ENCODE measurements at places on chromosomes 6 and 20. TPM values are rescaled to one million over a fixed set of nuclear protein-coding genes. Genes with fewer than 3 reads are reported as not detected.

- DNase-seq, result no peak
- no peak overlapping the region for H3K27ac ChIP-seq
- no peaks in the 10 kb centered on the region for H3K36me3 ChIP-seq
- H3K4me1 ChIP-seq, result no peaks in the 10 kb centered on the region
- H3K4me3 ChIP-seq, result no peak overlapping the region
Observed at GRCh38 chr6:18741741-18742140, 354.6 kb downstream of the RNF144B start.

DNA sequence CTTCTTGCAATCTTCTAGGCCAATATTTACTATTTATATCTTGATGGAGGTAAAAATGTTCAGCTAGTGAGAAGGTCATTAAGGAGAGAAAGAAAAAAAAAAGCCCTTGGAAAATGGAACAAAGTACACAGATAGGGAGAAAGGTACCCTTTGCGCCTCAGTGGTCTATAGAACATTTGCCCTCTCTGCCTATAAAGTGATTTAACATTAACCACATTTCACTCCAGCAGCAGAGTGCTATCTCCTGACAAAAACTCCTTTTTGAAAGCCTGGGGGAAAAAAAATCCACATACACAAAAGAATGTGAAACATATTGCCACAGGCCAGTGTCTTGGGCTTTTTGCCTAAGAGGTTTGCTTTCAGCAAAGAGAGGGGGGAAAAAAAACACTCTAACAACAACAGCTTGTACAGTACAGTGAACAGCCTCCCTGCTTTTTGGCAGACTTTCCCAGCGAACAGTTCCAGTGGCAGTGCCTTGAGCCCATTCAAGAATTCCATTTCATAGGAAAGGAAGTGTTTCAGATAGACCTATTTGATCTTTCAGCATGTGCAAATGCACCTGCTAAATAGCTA is 695 bp downstream of the ARHGAP18 start:
- H3K4me1 ChIP-seq, result peaks cover 51% of the 10 kb centered on the region
- no peak for DNase-seq
- H3K27me3 ChIP-seq, result no peaks in the 10 kb centered on the region
- peak overlapping the region; percentile 95 for H3K4me3 ChIP-seq
- peak overlapping the region; percentile 69 for H3K27ac ChIP-seq

DNA sequence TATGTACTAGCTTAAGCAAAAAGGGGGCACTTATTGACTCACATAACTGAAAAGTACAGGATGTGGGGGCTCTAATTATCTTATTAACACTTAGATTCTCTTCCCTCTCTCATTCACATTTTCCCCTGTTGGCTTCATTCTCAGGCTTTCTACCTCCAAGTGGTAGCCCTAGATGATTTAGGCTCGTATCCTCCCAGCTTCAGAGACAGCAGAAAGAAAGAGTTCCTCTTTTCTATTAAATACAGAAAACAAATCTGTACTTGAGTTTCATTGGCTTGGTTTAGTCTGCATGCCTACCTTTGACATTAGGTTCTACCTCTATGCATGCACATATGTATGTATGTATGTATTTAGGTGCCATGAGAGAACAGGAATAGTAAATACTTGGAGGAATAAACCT is 15.5 kb upstream of the E2F3 start:
- no peaks in the 10 kb centered on the region for H3K36me3 ChIP-seq
- DNase-seq, result no peak
- no peak overlapping the region for H3K4me3 ChIP-seq
- no peaks in the 10 kb centered on the region for H3K4me1 ChIP-seq
- H3K27ac ChIP-seq, result no peak overlapping the region
- no peaks in the 10 kb centered on the region for H3K27me3 ChIP-seq

- no peak for DNase-seq
- peaks cover 1% of the 10 kb centered on the region for H3K4me1 ChIP-seq
- no peak overlapping the region for H3K27ac ChIP-seq
- H3K36me3 ChIP-seq, result no peaks in the 10 kb centered on the region
- no peak overlapping the region for H3K4me3 ChIP-seq
Observed at GRCh38 chr20:50498071-50498776, 12.0 kb upstream of the PTPN1 start.

- no peak overlapping the region for H3K4me3 ChIP-seq
- H3K27me3 ChIP-seq, result peaks cover 44% of the 10 kb centered on the region
- H3K4me1 ChIP-seq, result no peaks in the 10 kb centered on the region
Observed at GRCh38 chr20:19758501-19759331, 658 bp downstream of the RIN2 start.

DNA sequence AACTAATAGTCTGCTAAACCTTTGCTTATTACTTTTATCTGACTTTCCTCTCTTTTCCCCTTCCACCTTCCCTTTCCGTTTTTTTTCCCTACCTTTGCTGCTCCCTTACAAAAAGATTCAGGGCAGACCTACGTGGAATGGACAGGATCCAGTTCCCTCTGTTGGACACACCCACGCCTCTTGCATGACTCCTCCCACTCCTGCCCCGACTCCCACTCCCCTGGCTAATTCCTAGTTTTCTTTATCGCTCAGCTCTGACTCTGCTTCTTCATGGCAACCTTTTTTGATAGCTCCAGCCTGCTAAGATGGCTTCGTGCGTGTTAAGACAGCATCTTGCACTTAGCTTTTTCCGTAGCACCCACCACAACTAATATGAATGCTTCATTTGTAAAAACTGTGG is 715.6 kb upstream of the NRSN1 start:
- no peaks in the 10 kb centered on the region for H3K4me1 ChIP-seq
- H3K4me3 ChIP-seq, result no peak overlapping the region
- H3K27ac ChIP-seq, result no peak overlapping the region
- no peaks in the 10 kb centered on the region for H3K36me3 ChIP-seq

DNA sequence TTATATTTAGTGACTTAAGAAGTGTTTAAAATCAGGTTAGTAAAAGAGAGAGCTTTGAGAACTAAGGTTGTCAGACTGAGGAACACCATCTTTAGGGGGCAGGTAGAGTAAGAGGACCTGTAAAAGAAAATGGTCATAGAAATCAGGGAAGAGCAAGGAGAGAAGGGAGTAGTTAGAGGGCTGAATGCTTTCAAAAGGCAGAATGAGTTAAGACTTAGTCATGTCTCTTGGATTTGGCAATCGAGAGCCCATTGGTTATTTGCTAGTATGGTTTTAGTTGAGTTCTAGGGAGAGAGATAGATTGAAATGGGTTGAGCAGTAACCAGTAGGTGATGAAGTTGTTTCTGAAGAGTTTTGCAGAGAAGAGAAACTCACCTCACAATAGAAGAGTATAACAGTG is 51.1 kb downstream of the RALGAPB start:
- H3K27me3 ChIP-seq, result no peaks in the 10 kb centered on the region
- no peak overlapping the region for H3K4me3 ChIP-seq
- DNase-seq, result no peak
- H3K36me3 ChIP-seq, result peaks cover 47% of the 10 kb centered on the region
- H3K27ac ChIP-seq, result no peak overlapping the region

- peak overlapping the region; percentile 94 for H3K27ac ChIP-seq
- peak; percentile 62 for DNase-seq
- H3K4me3 ChIP-seq, result peak overlapping the region; percentile 100
- H3K27me3 ChIP-seq, result no peaks in the 10 kb centered on the region
Observed at GRCh38 chr6:42929821-42930360, 611 bp downstream of the CNPY3 start.

DNA sequence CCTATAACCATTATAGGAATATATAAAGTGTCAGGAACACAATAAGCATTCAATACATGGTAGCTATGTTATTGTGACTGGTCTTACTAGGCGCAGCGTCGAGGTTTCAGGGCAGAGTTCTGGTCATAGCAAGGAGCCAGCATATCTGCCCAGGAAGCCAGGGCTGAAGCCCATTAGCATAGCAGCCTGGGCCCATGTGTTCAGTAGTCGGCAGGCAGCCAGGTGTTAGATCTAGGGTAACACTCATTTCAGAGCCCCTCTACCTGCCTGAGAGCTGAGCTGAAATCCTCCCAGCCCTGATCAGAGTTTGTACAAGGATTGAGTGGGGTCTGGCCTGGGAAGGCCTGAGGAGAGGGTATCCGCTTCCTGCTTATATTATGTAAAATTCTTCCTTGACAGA is 32.1 kb downstream of the C20orf173 start:
- H3K4me3 ChIP-seq, result no peak overlapping the region
- no peaks in the 10 kb centered on the region for H3K27me3 ChIP-seq
- peaks cover 16% of the 10 kb centered on the region for H3K4me1 ChIP-seq
- no peak for DNase-seq
- no peak overlapping the region for H3K27ac ChIP-seq

DNA sequence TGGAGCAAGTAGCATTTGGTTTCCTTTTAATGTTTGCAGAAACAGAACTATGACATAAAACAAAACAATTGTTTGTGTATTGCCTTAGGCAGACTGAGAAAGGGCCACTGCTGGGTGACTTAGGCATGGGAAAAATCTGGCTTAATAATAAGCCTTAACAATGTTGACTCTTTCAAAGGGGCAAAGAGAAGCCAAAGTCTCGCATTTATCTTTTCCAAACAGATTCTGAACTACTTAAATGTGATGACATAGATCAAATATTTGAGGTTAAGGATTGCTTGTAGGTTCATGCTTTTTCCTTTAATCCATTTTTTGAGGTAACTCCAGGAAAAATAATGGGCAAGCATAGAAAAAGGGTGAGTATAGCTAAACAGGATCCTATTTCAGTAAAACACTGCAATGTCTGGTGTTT is 39.6 kb downstream of the ADAT2 start:
- peaks cover 2% of the 10 kb centered on the region for H3K27me3 ChIP-seq
- no peak for DNase-seq
- H3K4me3 ChIP-seq, result no peak overlapping the region
- no peak overlapping the region for H3K27ac ChIP-seq
- no peaks in the 10 kb centered on the region for H3K36me3 ChIP-seq

DNA sequence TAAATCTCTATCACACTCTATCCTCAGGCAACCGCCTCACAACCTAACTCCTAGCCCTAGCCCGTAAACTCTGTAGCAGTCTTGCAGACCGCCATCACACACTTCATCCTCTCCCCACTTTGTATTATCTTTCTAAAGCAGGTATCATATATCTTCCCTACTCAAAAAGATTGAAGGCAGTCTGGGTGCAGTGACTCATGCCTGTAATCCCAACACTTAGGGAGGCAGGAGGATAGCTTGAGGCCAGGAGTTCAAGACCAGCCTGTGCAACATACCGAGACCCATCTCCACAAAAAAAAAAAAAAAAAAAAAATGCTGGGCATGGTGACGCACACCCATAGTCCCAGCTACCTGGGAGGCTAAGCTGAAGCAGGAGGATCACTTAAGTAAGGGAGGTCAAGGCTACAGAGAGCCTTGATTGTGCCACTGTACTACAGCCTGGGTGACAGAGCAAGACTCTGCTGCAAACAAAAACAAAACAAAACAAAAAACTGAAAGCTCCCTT is 22.9 kb downstream of the RANBP9 start:
- H3K4me3 ChIP-seq, result no peak overlapping the region
- no peak overlapping the region for H3K27ac ChIP-seq
- DNase-seq, result no peak
- H3K4me1 ChIP-seq, result peaks cover 50% of the 10 kb centered on the region

DNA sequence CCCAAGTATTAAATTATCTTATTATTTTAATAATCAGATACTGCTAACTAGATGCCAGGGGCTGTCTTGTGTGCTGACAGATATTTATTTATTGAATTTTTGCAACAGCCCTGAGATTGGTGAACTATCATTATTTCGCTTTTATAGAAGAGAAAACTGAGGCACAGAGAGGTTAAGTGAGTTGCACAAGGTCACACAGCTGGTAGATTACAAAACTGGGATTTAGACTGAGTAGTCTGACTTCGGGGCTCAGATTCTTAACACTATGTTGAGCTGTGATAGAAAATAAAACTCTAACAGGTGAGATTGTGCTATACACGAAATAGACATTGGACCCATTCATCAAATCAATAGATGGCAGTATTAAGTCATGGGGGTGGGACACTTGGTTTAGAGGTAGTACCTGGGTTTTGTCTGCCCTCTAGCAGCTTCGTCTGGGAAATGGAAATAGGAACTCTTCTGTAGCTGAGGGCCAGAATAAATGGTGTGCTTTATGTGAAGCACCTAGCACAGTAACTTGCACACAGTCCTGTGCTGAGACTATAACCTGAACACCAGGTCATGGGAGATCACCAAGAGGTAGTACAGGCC is 113.4 kb downstream of the B3GAT2 start:
- H3K27me3 ChIP-seq, result no peaks in the 10 kb centered on the region
- H3K27ac ChIP-seq, result no peak overlapping the region
- H3K4me1 ChIP-seq, result no peaks in the 10 kb centered on the region
- DNase-seq, result no peak

GRCh38 chr20:5848711-5849505 is 98.7 kb downstream of the SHLD1 start:
- peaks cover 2% of the 10 kb centered on the region for H3K27me3 ChIP-seq
- H3K36me3 ChIP-seq, result no peaks in the 10 kb centered on the region
- H3K4me3 ChIP-seq, result no peak overlapping the region
- H3K4me1 ChIP-seq, result peaks cover 29% of the 10 kb centered on the region

- no peaks in the 10 kb centered on the region for H3K36me3 ChIP-seq
- DNase-seq, result peak; percentile 7
- no peak overlapping the region for H3K4me3 ChIP-seq
- H3K27ac ChIP-seq, result no peak overlapping the region
- no peaks in the 10 kb centered on the region for H3K4me1 ChIP-seq
Observed at GRCh38 chr6:169851641-169852503, 100.5 kb downstream of the ERMARD start.

- no peaks in the 10 kb centered on the region for H3K36me3 ChIP-seq
- no peak for DNase-seq
- no peaks in the 10 kb centered on the region for H3K27me3 ChIP-seq
- H3K4me1 ChIP-seq, result no peaks in the 10 kb centered on the region
- no peak overlapping the region for H3K27ac ChIP-seq
Observed at GRCh38 chr20:9112541-9113515, 43.9 kb downstream of the PLCB4 start.

- peaks cover 36% of the 10 kb centered on the region for H3K27me3 ChIP-seq
- no peak overlapping the region for H3K4me3 ChIP-seq
- H3K4me1 ChIP-seq, result no peaks in the 10 kb centered on the region
- DNase-seq, result no peak
- no peak overlapping the region for H3K27ac ChIP-seq
- no peaks in the 10 kb centered on the region for H3K36me3 ChIP-seq
Observed at GRCh38 chr6:35782424-35782823, 1.6 kb downstream of the CLPSL1 start.

GRCh38 chr6:124368131-124368530 is 564.5 kb downstream of the NKAIN2 start:
- no peaks in the 10 kb centered on the region for H3K36me3 ChIP-seq
- no peak overlapping the region for H3K4me3 ChIP-seq
- no peak for DNase-seq
- no peak overlapping the region for H3K27ac ChIP-seq
- H3K4me1 ChIP-seq, result no peaks in the 10 kb centered on the region

DNA sequence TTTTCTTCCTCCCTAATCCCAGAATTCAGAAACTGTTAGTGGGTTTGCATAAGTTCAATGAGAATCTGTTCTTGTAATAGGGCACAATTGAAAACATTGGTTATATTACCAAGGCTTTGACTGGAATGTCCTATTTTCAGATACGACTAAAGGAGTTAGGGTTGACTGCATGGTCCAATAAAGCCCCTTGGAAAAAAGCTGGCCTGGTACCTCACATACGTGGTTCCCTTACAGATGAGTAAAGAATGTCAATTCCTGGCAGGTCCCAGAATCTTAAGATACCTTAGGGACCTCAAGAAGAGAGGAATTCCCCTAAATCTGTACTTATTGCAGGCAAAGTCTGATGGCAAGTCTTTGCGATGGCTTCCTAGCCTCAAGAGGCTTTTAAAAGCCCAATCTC is 4.6 kb downstream of the PPDPF start:
- DNase-seq, result no peak
- peaks cover 27% of the 10 kb centered on the region for H3K36me3 ChIP-seq
- H3K27me3 ChIP-seq, result peaks cover 18% of the 10 kb centered on the region
- H3K4me1 ChIP-seq, result peaks cover 16% of the 10 kb centered on the region

The TFAP2D gene
- total RNA-seq, result not detected

The SLC16A10 gene
- 1.2 TPM for total RNA-seq

The ATF6B gene
- total RNA-seq, result 142 TPM

The ABHD16B gene
- not detected for total RNA-seq

The CYP21A2 gene
- 0.23 TPM for total RNA-seq

The KCNQ5 gene
- total RNA-seq, result 4.7 TPM

The SLC22A7 gene
- not detected for total RNA-seq

The TNFRSF21 gene
- total RNA-seq, result not detected

All from activated CD4-positive, alpha-beta memory T cell treated with anti-CD3 and anti-CD28 coated beads, Interleukin-2, amount 10 ng/mL, durations not matched to agents 7 days and 5 days (primary cell).